ENCODE measurements at places on chromosomes 2 and 18.
A peak's percentile ranks its signal among the peaks of the same experiment; 100 is the strongest.

DNA sequence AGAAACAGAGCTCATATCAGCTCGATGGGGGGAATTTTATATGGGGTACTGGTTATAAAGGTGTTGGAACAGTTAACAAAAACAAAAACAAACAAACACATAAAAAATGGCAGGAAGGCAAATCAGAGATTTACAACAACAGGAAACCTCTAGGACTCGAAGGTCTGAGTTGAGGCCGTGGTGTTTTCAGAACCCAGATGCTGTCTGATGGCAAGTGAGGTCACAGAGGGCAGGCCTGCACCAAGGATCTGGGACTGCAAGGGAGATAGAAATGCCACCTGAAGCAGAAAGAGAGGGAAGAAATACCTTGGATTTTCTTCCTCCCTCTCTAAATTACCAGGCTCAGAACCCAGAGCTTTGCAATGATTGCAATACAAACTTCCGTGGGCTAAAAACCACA is 429.5 kb downstream of the ZNF521 start:
- DNase-seq: no peak

DNA sequence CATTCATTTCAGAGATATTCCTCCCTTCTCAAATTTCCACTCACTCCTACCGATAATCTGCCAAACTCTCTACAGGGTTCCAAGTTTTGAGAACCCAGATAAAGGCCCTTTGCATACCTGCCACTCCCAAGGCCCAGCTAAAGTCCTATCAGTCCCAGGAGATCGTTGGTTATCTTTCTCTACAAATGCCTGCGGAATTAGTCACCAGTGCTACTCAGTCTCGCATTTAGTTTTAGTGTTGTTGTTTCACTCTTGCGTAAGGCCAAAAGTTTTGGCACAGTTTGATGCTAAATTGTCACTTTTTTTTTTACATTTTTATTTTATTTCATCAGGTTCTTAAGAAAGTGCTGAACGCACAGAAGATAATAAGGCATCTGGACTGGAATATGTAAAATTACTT is 29.2 kb upstream of the SETBP1 start:
- DNase-seq: no peak

DNA sequence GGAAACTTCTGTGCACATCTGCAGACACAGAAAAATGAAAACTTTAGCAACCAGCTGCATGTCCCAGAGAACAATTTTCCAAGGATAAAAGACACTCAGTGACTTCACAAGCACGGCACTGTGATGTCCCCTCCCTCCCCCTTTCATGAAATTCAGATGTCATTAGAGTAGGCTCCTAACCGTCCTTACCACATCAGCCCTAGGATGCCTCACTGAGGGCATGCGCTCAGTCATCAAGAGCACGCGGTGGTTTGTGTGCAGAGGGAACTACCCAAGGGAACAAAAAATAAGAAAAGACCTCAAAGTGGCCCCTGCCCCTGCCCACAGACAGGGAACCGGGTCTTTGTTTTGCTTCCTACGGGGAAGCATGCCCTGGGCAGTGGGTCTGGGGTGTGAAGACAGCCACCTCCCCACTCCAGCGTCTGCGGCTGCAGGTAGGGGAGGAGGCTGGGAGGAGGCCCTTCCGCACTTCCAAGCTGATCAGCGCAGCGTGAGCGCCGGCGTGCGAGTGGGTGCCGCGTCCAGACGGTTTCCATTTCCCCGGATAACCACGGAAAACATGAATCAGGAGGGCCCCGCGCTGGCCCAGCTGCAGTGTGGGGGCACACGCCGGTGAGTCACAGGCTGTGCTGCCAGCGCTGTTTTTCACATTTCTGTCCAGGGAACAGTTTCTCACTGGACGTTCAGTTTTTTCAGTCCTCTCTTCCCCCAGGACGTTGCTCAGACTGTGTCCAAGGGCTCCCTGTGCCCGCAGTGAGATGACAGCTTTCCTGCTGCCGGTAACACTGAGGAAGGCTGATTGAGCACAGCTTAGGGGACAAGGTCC is 70.6 kb downstream of the COPS8 start:
- DNase-seq: peak; percentile 2

- no peak for DNase-seq
Measured at GRCh38 chr18:49022311-49023161, 71.8 kb upstream of the SMAD7 start.

- no peak for DNase-seq
Measured at GRCh38 chr2:146721486-146721885, 1123.3 kb upstream of the ACVR2A start.

DNA sequence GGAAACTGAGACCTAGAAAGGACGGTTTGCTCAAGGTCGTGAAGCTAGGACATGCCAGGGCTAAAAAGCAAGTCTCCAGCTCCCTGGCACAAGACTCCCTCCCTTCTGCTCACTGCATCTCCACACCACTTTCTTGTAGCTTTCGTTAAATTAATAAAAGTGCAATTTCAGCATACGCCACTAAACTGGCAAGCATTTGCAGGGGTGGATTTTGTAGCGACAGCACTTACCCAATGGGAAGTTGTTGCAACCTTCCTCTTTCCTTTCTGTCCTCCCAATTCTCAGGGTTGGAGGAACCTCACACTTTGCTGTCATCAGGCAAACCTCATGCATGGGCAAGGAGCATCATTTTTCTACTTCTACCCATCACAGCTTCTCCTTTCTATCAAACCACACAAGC is 7.4 kb upstream of the RHOB start:
- DNase-seq: no peak

DNA sequence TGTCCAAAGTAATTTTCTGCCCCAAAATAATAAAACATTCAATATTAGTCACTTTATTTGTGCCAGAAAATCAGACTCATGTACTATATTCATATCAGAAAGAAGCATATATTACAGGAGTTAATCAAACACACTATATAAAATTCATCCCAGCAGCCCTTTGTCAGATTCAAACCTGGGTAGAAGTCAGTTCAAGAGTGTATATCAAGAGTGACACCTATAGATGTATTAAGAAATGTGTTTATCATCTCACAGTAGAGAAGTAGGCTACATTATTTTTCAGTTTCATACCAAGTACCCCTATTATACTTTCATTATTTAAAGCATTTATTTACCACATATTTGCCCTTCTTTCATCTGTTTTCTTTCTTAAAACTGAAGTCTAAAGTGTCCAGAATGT is 193.2 kb upstream of the DDX18 start:
- no peak for DNase-seq

- no peak for DNase-seq
Measured at GRCh38 chr2:181052523-181052891, 72.1 kb downstream of the UBE2E3 start.

DNA sequence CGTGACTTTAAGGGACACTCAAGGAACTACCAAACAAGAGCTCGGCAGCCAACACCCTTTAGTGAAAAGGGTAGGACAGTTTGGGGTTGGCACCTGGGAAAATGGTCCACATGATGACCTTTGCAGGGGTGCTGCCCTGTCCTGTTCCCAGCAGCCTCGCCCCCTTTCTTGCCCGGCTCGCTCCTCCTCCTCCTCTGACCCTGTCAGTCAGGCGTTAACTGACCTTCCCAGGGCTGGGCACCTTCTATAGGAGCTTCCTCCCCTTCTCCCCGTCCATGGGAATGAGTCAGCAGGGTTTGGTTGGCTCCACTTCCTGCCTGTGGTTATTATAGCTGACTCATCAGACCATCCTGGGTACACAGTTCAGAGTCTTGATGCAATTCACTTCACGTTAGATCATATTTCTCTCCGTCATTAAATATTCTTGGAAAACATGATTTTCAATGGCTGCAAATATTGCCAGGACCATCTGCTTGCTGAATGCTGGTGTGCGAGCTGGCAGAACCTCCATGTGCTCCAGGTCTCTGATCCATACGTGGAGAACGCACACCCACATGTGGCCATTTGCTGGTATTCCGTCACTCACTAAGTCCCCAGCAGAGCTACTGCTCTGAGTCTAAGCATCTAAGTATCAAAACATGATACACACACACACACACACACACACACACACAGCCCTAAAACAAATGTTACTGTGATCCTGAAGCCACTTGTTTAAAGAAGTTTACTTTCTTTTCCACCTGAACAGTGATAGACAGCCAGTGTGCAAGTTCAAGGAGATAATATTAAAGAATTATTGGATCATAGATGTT is 185.0 kb downstream of the ANAPC1 start:
- no peak for DNase-seq

DNA sequence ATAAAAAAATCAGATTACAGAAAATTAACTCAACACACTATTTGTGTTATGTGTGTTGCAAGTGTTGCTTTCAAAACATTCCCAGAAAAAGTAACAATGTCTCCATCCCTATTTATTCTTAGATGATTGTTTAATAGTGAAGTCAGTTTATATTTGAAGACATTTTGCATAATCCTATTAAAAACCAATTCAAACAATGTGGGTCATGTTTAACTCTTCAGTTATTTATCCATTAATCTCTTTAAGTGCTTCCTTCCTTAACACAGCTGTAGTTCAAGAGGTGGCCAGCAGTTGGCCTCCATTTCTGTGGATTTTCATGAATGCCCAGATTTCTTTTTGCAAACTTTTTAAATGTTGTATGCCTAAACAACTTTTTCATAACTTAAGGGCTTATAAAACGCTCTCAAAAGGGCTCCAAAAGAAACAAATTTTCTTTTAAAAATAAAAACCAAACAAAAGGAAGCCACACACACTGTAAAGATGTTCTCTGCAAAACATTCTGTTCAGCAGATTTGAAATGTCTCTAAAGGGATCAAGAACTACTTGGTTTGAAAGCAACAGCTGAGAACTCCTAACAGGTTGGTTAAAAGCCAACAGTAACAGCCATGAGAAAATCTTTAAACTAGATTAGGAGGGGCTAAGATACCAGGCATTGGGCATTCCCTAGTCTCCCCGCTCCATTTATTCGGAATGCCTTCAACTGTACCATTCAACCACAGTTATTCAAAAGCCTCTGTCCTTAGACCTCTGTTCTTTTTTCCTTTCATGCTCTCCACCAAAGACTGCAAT is 71.5 kb downstream of the THADA start:
- no peak for DNase-seq

DNA sequence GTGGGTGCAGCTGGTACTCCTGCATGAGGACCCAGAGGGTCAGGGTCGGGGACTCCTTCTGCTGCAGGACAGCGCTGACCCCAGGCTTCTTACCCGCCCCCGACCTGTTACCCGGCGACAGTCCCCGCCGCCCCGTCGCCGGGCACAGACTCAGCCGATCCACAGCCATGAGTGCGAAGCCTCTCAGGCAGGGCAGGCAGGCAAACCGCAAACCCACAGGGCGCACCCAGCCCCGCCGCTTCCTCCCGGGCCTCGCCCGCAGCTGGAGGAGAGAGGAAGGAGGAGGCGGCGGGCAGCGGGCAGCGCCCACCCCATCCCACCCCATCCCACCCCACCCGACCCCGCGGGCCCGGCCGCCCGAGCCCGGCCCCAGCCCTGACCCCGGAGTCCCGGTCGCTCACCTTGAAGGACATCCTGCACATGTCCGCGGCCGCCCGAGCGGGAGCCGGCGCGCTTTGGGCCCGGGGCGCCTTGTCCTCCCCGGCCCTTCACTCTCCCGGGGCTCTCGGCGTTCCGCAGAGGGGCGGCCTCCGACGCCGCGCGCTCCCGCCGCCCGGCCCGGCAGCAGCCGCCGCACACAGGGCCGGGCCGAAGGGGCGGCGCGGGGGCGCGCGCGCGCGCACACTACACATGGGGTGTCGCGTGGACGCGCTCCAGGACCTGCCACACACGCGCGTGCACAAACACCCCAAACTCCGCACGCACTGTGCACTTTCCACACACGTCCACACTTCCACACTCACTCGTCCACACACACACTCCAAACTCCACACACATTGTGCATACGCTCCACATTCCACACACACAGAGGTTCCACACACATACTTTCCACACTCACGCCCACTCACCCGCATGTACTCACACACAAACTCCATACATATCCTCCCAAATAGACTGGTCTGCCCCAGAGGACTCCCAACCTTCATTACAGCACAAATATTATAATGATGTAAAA is at the start of gene ANKRD29:
Gene ANKRD29 (minus strand): TSS at position 603 of the 955 bp plus-strand sequence. CDS start 181 bp downstream, at position 422.
- peak; percentile 21 for DNase-seq

DNA sequence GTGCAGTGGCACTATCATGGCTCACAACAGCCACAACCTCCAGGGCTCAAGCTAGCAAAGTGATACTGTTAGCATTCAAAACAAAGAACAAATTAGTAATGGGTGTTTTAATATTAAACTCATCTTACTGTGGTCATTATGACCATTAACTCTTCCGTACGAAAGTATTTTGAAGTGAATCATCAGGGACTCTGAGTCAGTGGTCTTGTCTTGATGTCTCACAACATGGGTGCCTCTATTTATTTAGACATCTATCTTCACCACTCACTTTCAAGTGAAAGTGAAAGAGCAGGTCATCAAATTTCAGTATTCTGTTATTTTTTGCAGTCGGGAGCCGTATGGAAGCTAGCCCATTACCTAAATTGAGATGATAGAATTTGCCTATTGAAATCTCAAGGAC is 1118.2 kb downstream of the DPP10 start:
- no peak for DNase-seq

GRCh38 chr18:48835119-48835518 is 115.6 kb downstream of the SMAD7 start:
- no peak for DNase-seq

- no peak for DNase-seq
Measured at GRCh38 chr2:103594823-103595222, 833.0 kb downstream of the TMEM182 start.

GRCh38 chr2:101821828-101822458 is 124.4 kb downstream of the MAP4K4 start:
- DNase-seq: no peak

DNA sequence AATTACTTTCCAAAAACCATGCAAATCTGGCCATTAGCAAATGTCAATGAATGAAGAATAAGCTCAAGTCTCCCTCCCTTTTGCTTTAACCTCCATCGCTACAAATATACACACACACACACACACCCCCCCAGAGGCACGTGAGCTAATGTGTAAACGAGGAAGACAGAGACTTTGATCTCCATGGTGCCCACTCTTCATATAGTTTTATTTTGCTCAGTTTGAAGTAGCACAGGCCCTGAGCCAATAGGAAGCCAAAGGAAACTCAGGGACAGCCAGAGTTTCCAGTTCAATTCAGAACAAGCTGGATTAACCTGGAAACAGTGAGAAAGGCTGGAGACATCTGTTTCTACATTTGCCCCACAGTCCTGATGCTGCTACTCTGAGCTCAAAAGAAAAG is 248.4 kb upstream of the MEIS1 start:
- no peak for DNase-seq

DNA sequence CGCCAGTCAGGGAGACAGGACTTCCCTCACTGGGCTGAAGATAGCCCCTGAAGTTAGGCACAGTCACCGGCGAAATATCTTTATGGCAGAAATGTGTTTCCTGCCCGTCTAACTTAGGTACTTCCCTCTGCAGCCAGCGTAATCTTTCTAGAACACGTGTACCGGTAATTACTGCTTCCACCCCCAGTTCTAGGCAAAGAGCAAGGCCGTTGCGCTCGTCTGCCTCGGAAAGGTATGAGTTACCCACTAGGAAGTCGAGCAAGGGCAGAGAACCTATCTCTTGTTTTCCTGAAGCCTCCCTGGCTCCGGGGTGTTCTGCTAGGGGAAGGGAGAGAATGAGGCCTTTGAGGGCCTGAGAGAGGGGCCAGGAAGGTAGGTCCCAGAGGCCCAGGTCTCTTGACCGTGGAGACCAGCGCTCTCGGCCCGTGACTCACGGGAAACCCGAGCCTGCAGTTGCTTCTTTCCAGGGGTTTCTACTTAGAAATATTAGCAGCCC is 70.0 kb downstream of the TWSG1 start:
- no peak for DNase-seq
